ENCODE measurements at places on chromosomes 5 and 9.

DNA sequence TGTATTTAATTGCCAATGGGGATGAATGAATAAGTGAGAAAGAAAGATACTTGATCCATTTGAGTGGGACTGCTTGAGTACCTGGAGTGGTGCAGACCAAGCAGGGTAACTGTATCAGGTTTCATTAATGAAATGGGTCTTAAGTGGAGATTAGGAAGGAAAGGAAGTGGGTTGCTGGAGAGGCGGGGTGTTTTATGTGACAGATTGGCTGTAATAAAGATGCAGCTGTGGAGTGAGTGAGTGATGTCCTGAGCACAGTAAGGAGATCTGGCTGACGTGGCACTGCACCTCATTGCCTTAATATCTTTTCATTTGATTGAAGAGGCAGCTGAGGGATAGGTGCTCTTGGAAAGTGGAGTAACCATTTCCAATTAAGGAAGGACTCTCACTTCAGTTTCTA, 161.0 kb upstream of the CCDC152 start:
- DNase-seq = no peak

- DNase-seq = no peak
Observed at GRCh38 chr9:86990290-86990689, 43.0 kb upstream of the GAS1 start.

- peak; percentile 86 for DNase-seq
Observed at GRCh38 chr9:136539427-136540421, 6.1 kb downstream of the NOTCH1 start.

GRCh38 chr5:107324071-107324470, 346.7 kb downstream of the EFNA5 start:
- DNase-seq = no peak

- no peak for DNase-seq
Observed at GRCh38 chr5:23318960-23319359, 188.4 kb upstream of the PRDM9 start.

DNA sequence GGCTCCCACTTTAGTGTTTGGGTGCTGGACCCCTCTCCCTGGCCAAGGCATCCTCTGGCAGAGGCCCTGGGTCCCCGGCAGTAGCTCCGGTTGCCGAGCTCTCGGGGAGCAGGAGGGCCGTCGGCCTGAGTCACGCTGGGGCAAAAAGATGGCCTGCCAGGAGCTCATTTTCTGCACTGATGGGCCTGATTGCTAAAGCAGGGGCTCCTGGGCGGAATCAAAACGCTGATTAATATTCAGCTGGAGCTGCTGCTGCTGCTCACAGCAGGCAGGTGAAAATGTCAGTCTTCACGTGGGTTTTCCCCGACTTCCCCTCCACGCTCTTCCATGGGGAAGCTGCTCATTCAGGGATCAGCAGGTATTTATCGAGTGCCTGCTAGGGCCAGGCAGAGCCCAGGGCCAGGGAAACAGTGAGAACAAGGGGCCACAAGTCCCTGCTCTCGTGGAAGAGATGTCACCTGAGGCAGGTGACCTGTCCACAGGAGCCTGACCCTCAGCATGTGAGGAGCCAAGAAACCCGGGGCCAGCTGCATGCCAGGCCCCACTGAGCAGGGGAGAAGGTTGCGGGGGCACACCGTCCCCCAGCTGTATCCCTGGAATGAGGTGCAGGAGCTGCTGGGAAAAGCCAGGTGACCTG, 22.1 kb downstream of the LAMC3 start:
- no peak for DNase-seq

DNA sequence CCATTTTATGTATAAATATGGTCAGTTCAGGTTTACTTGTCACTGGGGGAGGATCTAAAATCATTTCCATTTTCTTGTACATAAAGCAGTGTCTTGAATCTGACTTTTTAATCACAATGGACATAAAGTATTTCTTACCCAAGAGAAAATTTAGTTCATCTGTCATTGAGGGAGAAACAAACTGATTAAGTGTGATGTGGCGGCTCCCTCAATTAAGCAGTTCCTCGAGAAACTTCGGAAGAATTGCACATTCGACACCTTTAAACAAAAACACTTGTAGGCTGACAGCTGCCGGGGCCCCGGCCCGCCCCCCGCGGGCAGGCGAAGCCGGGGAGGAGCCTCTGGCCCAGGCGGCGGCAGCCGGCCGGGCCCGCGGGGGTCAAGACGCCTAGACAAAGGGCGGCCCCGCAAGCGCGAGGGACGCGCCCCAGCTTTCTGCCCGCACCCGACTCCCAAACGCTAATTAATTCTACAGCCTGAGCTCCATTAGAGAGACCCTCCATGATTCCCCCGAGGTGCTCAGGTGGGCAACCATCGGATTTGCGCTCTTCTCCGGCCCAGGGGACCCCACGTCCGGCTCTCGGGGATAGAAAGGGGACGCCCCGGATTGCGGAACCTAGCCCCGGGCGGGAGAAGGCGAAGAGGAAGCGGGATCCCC, 750 bp downstream of the TRIM36 start:
- no peak for DNase-seq

DNA sequence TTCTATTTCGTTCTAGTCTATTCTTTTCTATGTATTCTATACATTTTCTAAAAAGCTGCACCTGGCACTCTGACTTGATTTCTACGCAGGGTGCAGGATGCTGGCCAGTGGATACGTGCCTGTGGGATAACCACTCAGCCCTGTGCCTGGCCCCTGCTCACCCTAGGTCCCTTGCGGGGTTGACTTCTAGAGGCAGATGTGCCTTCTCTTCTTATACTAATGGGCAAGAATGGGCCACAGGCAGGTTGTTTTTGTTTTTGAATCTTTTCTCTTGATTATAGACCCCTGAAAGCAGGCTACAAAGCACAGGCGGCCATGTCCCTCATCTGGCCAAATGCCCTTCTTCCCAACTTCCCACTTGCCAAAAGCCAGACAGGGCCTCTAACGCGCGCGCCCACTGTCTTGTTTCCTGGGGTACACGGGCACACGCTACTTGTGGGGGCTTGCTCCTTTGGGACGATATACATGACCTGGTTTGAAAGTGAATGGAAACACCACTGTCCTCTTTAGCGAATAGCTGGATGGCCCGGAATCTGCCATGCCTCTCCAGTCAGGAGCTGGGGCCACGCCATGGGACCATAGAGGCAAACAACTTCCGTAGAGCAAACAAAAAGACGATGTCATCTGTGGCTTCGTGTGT, 162.7 kb upstream of the IRX2 start:
- no peak for DNase-seq

Measured in stimulated activated CD4-positive, alpha-beta T cell treated with anti-CD3 and anti-CD28 coated beads, Interleukin-12 subunit alpha, Interleukin-12 subunit beta, amount 100 ng/mL, for 24 hours (primary cell).